ENCODE measurements at places on chromosomes 3 and 15. TPM values are rescaled to one million over a fixed set of nuclear protein-coding genes. Genes with fewer than 3 reads are reported as not detected.

PDIA3 gene
- 311 TPM for total RNA-seq

HHATL gene
- not detected for total RNA-seq

MESP1 gene
- 1.2 TPM for total RNA-seq

SEMA6D gene
- total RNA-seq, result 3.7 TPM

IQCF5 gene
- not detected for total RNA-seq

PAK6 gene
- total RNA-seq, result not detected

ALPK3 gene
- 0.81 TPM for total RNA-seq

IMPG2 gene
- total RNA-seq, result 0.20 TPM

MINAR1 gene
- total RNA-seq, result 1.00 TPM

PARP15 gene
- 0.44 TPM for total RNA-seq

PTX3 gene
- 457 TPM for total RNA-seq

PROS1 gene
- 142 TPM for total RNA-seq

ZNF660 gene
- 0.94 TPM for total RNA-seq

IL16 gene
- 6.4 TPM for total RNA-seq

SLC22A13 gene
- not detected for total RNA-seq

DUOXA2 gene
- not detected for total RNA-seq

TTBK2 gene
- total RNA-seq, result 11.7 TPM

DYNLT2B gene
- total RNA-seq, result 5.5 TPM

SLC24A5 gene
- total RNA-seq, result not detected

P3H2 gene
- total RNA-seq, result 2.7 TPM

HRH1 gene
- total RNA-seq, result 13.8 TPM

CCR9 gene
- not detected for total RNA-seq

LRRC31 gene
- total RNA-seq, result not detected

CIDEC gene
- 37.6 TPM for total RNA-seq

KCNMB2 gene
- not detected for total RNA-seq

SFMBT1 gene
- 2.8 TPM for total RNA-seq

TLR9 gene
- total RNA-seq, result not detected

HCN4 gene
- not detected for total RNA-seq

SPINK8 gene
- not detected for total RNA-seq

CLDN18 gene
- not detected for total RNA-seq

DGKG gene
- not detected for total RNA-seq

MKRN3 gene
- 0.37 TPM for total RNA-seq

CCDC13 gene
- total RNA-seq, result 2.0 TPM

C3orf49 gene
- not detected for total RNA-seq

TPRG1 gene
- total RNA-seq, result 0.93 TPM

ARGFX gene
- not detected for total RNA-seq

SCAMP5 gene
- 0.83 TPM for total RNA-seq

LINGO1 gene
- 0.15 TPM for total RNA-seq

ADPRH gene
- total RNA-seq, result 0.49 TPM

CCDC33 gene
- not detected for total RNA-seq

SERINC4 gene
- total RNA-seq, result not detected

All from cardiac ventricle fibroblast (primary cell).